ENCODE measurements at places on chromosomes 1 and 21. TPM values are rescaled to one million over a fixed set of nuclear protein-coding genes. Genes with fewer than 3 reads are reported as not detected.

DNA sequence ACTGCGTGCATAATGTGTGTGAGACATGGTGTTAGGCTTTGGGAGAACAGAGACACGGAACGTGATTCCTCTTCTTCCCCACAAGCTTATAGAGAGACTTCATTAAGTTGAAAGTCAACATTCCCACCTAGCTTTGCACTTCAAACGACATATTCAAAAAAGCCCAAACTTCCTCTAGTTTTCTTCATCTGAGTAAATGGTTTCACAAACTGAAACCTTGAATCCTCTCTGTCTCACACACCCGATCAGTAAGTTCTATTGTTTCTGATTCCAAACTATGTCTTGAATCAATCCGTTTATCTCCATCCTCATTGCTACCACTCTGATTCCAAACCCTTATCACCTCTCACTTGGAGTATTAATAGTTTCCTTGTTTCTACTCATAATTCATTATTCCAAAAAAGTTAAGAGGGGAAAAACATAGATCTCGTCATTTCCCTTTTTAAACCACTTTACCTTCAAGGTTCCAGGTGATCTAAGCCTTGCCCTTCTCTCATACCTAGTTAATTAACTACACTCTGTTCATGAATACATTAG lies 1.6 kb upstream of the METTL18 start:
- DNase-seq: no peak
- no peaks in the 10 kb centered on the region for H3K27me3 ChIP-seq
- no peak overlapping the region for H3K4me3 ChIP-seq
- H3K27ac ChIP-seq: no peak overlapping the region
- peaks cover 5% of the 10 kb centered on the region for H3K4me1 ChIP-seq

GRCh38 chr21:40547906-40548513 lies 298.9 kb downstream of the DSCAM start:
- no peaks in the 10 kb centered on the region for H3K36me3 ChIP-seq
- DNase-seq: no peak
- H3K27ac ChIP-seq: no peak overlapping the region
- H3K4me3 ChIP-seq: no peak overlapping the region

HES2 gene
- not detected for total RNA-seq

DNA sequence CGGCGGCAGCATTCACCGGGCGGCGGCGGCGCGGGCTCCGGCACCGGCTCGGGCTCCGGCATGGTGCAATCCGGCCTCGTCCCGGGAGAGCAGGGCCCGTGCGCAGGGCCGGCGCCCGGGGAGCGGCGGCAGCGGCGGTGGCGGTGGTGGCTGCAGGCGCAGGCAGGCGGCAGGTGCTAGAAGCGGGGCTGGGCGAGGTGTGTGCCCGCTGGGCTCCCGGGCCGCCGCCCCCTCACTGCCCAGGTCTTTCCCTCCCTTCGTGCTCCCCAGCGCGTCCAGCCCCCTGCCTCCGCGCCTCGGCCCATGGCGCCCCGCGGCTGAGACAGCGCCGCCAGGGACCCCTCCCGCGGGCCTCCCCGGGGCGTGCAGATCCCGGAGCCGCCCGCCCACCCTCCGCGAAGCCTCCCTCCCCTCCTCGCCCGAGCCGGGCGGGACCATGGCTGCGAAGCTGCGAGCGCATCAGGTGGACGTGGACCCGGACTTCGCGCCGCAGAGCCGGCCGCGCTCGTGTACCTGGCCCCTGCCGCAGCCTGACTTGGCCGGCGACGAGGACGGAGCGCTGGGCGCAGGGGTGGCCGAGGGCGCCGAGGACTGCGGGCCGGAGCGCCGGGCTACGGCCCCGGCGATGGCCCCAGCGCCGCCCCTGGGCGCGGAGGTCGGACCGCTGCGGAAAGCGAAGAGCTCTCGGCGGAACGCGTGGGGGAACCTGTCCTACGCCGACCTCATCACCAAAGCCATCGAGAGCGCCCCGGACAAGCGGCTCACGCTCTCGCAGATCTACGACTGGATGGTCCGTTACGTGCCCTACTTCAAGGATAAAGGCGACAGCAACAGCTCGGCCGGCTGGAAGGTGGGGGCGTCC lies 492 bp downstream of the FOXO6 start:
- no peak overlapping the region for H3K27ac ChIP-seq
- no peaks in the 10 kb centered on the region for H3K36me3 ChIP-seq
- no peaks in the 10 kb centered on the region for H3K27me3 ChIP-seq
- peak; percentile 26 for DNase-seq
- peak overlapping the region; percentile 51 for H3K4me3 ChIP-seq

DNA sequence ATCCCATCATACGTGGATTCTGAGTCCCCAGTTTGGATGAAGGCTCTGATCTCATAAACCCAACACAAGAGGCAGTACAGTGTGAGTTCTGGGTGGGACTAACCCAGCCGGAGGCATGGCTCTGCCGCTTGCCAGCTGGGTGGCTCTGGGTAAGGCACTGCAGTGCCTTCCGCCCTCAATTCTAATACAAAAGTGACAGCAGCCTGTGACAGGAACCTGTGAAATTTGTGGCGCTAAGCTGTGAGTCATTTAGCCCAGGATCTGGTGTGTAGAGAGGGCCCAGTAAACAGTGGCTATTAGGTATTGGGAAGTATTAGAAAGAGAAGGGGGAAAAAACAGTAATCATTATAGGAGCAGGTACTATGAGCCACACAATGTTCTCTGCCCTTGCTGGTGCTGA lies 23.3 kb downstream of the HSPG2 start:
- DNase-seq: no peak
- no peak overlapping the region for H3K4me3 ChIP-seq
- peaks cover 100% of the 10 kb centered on the region for H3K4me1 ChIP-seq
- no peaks in the 10 kb centered on the region for H3K27me3 ChIP-seq

CACNA1S gene
- not detected for total RNA-seq

DNA sequence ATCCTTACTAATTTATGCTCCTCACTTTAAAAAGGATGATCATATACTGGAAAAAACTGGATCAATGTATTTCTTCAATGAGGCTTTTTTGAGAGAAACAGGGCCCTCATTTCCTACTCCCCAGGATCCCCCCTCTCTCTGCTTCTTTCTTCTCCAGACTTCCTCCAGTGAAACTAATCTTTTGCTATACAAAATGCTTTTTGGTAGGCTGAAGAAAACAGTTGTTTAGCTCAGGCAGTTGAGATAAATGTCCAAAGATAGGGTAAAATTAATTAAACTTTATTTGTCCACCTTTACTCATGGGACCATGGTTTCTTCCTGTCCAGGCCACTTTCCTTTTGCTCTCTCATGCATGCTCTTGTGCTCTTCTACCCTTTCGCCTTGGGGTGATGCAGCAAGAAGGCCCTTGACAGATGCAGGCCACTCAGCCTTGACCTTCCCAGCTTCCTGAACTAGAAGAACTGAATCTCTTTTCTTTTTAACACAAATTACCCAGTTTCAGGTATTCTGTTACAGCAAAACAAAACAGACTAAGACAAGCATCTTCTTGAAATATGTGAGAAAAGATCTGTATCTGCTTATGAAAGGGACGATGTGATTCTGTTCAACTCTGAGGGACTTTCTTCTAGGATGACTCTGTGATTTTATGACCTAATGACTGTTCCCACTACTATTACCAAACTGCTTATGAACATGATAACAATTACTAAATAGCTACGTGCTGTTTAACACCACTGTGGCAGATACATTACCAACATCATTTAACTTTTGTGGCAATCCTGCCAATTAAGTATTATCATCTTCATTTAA lies 63.7 kb downstream of the NVL start:
- H3K27me3 ChIP-seq: no peaks in the 10 kb centered on the region
- peaks cover 3% of the 10 kb centered on the region for H3K36me3 ChIP-seq
- H3K27ac ChIP-seq: no peak overlapping the region
- H3K4me3 ChIP-seq: no peak overlapping the region
